ENCODE measurements at places on chromosomes 2 and 18.

DNA sequence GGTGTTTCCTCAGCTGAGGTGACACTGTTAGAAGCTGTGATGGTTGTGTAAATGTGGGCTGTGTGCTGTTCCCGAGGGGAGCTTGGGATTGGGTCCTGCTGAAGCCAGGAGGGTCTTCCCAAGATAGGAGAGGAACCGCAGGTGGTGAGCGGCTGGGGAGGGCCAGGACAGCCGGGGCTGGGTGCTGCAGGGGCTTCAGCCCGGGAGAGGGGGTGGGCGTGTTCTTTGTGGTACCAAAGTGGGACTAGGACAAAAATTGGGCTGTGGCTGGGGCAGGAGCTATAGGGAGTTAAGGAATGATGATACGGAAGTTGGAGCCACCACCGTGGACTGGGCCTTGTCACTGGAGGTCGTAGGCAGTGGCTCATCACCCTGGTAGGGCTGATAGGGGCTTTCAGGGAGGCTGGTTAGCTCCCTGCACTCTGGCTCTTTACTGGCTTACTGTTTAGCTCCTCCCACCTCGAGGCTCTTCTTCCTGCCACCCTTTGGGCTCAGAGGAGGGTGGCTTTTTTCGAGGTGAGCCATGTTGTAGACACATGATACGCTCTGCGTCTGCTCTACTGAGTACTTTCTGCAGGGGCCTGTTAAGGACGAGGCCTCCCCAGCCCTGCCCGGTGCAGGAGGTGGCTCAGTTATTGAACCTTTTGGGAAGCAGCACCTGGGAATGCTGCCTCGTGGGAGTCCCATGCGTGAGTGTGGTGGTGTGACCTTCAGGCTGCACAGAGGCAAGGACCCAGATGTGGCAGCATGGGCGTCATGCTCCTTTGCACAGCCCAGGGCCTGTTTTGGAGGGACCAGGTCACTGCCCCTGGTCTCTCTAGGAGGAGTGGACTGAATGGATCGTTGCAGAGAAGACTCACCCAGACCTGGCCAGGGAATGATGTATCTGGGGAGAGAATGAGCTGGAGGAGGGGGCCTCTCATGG is 21.6 kb downstream of the ASB1 start:
- no peak for DNase-seq

- DNase-seq: no peak
These were observed 29.6 kb upstream of the FOSL2 start for GRCh38 chr2:28362991-28363521.

- peak; percentile 73 for DNase-seq
These were observed 421 bp upstream of the RNU4ATAC start for GRCh38 chr2:121530212-121530705.

GRCh38 chr2:64846177-64846576 is 143.0 kb upstream of the SLC1A4 start:
- no peak for DNase-seq

DNA sequence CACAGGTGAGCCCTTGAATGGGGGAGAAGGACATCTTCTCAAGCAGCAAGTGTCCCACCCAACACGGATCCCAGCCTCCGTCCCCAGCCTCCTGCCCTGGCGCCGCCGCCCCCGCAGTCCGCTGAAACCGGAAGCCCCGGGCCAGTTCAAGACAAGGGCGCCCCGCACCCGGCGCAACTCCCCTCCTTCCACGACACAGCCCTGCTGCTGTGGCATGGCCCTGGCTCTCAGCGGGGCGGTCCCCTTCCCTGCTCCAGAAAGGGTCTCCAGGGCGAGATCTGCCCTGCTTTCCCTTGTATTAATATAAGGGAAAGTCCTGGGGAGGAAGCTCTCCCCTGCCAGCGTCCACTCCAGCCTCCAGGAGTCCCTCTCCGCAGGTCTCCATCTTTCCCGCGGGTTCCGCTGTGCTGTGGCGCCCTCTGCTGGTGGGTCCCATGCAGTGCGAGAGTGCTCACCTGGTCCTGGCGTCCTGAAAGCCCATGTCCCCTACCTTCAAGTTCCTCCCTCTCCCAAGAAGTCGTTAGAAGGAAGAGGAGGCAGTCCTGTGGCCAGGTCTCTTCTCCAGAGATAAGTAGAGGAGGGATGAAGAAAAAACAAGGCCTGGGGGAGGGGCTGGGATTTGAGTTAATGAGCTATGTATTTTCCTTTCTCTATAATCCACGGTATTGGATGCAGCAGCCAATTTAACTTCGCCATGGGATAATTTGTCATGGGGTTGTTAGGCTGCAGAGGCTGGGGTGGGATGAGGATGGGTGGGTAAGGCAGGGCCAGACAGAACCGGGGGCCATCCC is 176.0 kb downstream of the SMAD2 start:
- DNase-seq: peak; percentile 71

GRCh38 chr18:79924814-79925731 is 26.4 kb downstream of the SLC66A2 start:
- peak; percentile 11 for DNase-seq

- DNase-seq: no peak
These were observed 149.5 kb upstream of the ZNF516 start for GRCh38 chr18:76644580-76644979.

DNA sequence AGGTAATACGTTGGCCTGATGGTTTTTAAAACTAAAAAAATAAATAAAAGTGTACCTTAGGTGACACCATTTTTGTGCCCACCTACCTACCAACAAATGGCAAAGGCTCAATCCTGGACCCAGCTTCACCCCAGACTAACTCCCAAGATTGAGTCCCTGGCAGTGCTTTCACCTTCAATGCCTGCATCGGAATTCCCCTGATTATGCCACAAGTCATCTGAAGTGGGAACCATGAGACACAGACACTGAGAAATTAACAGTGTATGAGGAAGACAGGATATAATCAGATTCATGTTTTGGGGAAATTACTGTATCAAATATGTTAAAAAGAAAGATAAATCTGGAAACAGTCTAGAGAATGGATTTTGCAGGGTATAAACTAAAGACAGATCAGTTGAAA is 41.6 kb downstream of the ZBTB14 start:
- no peak for DNase-seq

DNA sequence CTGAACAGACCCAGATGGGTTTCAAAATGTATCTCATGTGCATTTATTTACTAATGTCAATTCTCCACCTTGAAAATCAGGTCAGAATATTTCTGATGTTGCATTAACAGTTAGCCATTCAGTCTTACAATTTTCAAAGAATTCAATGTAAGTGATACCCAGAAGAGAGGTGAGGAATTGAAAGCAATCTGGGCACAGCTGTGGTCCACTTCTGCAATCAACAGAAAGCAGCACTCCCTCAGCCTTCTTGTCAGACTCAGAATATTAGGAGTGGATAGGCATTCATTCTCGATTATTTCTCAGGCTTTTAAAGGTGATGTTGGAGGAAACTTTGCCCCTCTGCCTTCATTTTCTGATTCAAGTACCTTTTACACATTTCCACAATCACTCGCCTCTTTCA is 15.7 kb downstream of the CCL20 start:
- no peak for DNase-seq

- DNase-seq: no peak
These were observed 76.3 kb downstream of the ACTR3 start for GRCh38 chr2:113966171-113966570.

DNA sequence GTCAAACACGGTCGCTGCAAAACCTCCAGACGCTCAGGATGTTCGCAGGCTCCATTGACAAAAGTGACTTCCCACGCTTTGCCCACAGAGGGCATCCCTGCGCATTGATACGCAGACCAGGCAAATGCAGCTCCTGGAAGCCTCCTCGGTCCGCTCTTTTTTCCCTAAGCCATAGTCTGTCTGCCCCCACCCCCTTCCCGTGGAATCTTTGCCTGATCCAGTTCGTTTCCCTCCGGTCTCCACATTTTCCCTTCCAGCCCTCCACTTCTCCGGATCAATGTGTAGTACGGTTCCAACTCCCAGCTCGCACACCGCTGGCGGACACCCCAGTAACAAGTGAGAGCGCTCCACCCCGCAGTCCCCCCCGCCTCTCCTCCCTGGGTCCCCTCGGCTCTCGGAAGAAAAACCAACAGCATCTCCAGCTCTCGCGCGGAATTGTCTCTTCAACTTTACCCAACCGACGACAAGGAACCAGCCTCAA is at the start of gene DCC:
Gene DCC, plus strand, starts transcription at position 307 of the 481 bp plus-strand sequence. CDS start 591 bp downstream, outside the sequence.
- DNase-seq: no peak

DNA sequence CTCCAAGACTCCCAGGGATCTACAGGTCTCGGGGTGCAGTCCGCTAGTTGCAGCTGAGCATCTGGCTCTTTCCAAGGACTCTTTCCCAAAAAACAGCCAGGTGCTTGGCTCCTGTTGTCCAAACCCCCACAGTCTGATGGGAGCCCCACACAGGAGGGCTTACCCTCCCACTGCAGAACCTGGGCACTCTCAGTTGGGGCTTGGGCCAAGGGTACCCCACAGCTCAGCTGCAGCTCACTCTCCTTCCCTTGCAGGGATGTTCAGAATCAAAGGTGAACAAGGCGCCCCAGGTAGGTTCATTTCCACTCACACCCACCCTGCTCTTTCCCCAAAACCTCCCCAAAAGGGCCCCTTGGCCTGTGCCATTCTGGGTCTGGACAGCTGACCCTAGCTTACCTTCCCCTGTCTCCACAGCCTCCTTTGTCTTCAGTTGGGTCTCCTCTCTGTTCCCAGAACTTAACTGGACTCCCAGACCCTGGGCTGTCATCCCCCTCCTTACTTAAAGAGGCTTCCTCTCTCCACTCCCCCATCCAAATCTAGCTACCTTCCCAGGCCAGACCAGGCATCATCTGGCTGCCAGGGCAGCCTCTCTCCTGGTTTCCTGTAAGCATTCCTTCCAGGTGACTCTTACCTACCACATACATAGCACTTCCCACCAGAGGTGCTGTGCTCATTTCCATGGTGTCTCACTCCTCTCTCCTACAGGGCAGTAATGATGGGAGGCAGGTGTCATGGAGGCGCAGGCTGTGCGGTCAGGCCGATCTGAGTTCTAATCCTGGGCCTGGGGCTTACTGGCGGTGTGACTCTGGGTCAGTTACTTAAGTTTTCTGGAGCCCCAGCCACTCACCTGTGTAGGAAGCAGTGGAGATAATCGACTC is 29.5 kb downstream of the MARCO start:
- DNase-seq: no peak

GRCh38 chr18:370751-371608 is 103.1 kb upstream of the THOC1 start:
- DNase-seq: no peak

GRCh38 chr18:59650266-59650820 is 46.9 kb downstream of the CCBE1 start:
- DNase-seq: no peak

DNA sequence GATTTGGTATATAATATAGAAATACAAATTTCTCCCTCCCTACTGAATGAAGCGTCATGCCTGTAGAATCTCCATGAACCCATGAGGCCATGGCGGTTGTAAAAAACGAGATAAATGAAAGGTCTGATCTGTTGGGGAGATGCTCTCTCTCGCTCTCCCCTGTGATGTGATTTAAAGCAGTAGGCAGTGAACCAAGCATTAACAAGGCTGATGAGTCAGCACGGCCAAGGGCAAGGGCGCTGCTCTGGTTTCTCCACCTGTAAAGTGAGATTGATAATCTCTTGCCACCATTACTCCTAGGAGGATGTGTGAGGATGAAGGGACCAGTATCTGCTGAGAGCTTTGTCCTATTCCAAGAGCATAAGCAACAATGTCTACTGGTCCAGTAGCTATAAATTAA is 553.3 kb downstream of the CMPK2 start:
- no peak for DNase-seq

GRCh38 chr18:12048827-12049175 is 44.8 kb upstream of the ANKRD62 start:
- DNase-seq: no peak

GRCh38 chr18:57811477-57812125 is 8.5 kb upstream of the ATP8B1 start:
- no peak for DNase-seq

DNA sequence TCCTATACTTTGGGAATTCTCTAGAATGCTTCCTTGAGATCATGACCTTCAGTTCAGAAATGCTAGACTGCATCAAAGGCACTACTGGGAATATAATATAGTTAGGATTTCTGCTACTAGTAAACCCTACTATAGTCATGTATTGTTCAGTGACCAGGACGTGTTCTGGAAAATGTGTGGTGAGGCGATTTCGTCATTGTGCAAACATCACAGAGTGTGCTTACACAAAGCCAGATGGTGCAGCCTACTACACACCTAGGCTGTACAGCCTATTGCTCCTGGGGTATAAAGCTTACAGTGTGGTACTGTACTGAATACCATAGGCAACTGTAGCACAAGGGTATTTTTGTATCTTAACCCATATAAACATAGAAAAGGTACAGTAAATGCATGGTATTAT is 13.0 kb downstream of the CXCR4 start:
- DNase-seq: no peak

DNA sequence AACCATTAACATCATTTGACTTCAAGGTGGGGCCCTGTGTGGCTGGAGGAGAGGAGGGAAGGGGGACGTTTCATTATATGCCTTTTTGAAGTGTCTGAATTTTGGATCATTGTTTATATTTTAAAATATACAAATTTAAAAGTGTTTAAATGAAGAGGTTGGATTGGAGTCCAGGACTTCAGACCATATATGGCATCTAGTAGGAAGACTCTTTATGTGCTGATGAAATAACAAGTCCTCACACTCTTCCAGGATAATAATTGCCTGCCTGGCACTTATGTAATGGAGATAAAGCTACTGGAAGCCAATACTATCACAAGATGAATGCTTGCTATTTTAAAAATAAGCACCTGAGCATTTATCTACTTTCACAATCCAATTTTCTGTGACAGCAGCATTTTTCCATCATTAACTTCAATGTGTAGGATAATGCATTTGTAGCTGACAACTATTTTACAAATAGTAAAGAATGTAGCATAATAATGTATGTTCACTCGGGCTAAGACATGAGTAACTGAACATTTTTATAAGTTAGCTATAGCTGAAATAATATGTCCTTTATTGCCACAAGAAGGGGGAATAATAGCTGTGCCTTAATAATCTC is 188.4 kb downstream of the MTCL1 start:
- no peak for DNase-seq
